Skeletal muscle cell (primary cell): ENCODE measurements at places on chromosomes 16 and 17.

GRCh38 chr16:21626659-21627277, 25.6 kb downstream of the IGSF6 start:
- peak; percentile 93 for DNase-seq

GRCh38 chr17:71409712-71410111, 711.1 kb upstream of the SOX9 start:
- peak; percentile 74 for DNase-seq

DNA sequence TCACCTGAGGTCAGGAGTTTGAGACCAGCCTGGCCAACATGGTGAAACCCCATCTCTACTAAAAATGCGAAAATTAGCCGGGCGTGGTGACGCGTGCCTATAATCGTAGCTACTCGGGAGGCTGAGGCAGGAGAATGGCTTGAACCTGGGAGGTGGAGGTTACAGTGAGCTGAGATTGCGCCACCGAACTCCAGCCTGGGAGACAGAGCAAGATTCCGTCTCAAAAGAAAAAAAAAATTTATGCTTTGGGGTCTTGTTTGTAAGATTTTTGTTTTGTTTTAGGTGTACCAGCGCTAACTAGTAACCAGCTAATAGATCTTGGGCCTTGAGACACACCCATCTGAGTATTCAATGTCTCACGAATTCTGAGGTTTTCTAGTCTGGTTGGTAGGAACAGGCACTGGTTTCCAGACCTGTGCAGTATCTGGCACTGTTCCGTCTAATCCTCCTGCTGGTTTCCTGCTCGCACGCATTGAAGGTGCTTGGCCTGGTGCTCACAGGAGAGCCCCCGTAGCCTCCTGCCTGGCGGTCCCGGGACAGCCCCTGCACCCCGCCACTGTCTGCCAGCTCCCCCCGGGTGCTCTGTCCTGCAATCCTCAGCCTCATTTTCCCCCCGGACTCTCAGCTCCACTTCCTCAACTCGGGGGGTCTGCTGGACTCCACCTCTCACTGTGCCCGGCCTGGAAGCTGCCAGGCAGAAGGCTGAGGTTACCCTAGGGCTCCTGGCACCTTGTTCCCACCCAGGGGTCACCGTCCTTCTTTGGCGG, 10.6 kb upstream of the DUS1L start:
- DNase-seq, result no peak

- no peak for DNase-seq
Measured at GRCh38 chr16:86478779-86479178, 31.5 kb upstream of the FOXF1 start.

- no peak for DNase-seq
Measured at GRCh38 chr16:85633888-85634287, 20.8 kb downstream of the GSE1 start.

DNA sequence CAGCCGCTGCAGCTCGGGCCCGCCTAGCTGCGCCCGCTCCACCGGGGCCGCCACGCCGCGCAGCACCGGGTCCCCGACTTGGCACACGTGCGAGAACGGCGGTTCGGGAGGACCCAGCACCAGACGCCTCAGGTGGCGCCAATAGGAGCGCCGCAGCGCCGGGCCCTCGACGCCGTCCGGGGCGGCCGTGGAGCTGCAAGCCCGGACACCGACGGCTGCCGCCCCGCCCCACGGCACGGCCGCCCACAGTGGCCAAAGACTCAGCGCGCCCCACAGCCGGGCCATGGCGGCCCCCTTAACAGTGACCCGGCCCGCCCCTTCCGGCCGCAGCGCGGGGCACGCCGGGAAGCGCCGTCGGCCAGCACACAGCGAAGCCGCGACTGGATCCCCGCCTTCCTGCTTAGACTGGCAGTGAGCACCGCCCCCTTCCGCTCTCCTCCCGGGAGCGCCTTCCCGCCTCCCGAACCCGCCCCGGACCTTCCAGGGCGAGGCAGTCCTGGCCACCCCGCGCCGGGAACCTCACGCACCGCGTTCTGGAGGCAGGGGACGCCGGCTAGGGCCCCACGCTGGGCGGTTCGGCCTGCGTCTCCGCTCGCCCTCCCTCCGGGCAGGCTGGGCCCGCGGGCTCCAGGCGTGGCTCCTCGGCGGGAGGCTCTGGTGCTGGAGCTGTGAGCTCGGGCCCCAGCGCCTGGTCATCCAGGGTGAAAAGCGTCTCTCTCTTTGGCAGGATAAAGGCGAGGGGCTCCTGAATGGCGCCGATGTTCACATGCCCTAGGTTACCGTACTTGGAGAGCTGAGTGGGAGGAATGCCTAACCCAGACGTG, at the start of gene PDF:
PDF (minus strand) TSS at position 303 of the 824 bp plus-strand sequence; CDS start at position 285, 18 bp downstream.
- DNase-seq, result peak; percentile 72

DNA sequence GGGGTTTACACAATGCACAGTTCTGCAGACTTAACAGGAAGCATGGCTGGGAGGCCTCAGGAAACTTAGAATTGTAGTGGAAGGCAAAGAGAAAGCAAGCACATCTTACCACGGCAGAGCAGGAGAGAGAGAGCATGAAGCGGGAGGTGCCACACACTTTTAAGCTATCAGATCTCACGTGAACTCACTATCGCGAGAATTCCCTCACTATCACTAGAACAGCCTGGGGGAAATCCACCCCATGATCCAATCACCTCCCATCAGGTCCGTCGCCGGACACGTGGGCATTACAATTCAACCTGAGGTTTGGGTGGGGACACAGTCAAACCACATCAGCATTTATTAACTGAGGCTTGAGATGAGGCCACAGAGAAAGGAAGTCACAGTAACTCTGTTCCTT, 326.7 kb downstream of the C16orf95 start:
- DNase-seq, result no peak

DNA sequence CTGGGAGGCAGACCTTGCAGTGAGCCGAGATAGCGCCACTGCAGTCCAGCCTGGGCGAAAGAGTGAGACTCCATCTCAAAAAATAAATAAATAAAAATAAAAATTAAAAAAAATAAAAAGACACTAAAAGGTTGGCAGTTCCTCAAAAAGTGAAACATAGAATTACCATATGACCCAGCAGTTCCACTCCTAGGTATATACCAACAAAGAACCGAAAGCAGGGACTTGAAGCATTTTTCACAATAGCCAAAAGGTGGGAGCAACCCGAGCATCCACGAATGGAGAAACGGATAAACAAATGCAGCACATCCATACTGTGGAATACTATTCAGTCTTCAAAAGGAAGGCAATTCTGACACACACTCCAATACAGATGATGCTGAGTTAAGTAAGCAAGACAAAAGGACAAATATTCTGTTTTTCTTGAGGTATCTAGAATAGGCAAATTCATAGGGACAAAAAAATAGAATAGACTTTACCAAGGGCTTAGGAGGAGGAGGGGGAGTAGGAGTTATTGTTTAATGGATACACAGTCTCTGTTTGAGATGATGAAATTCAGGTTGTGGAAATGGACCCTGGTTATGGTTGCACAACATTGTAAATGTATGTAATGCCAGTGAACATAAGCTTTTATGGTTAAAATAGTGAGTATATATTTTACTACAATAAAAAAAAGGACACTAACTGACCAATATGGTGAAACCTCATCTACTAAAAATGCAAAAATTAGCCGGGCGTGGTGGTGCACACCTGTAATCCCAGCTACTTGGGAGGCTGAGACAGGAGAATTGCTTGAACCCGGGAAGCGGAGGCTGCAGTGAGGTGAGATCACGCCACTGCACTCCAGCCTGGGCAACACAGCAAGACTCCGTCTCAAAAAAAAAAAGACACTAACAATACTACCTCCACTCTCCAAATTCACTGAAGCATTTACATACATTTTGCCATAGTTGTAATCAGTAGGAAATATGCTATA, 27.0 kb upstream of the SLC35B1 start:
- DNase-seq, result no peak

- DNase-seq, result no peak
Measured at GRCh38 chr16:79764415-79765110, 164.0 kb upstream of the MAF start.

GRCh38 chr17:68294196-68294555, 2.9 kb downstream of the ARSG start:
- DNase-seq, result no peak

DNA sequence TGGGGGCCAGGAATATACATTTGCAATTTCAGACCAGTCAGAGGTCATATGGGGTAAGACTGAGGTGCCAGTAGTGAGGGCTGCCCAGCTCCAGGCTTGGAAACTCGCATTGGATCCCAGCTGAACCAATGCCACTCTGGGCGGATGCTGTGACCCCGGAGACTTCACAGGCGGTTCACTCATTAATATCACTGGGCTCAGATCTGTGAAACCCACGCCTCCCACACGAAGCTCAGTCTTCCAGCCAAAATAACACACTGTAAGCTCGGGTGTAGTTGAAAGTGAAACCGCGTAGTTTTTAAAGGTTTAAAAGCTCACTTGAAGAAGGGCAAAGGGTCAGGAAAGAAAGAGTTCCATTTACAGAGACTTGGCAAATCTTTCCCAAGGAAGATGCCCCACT, 254.8 kb downstream of the FOXL1 start:
- no peak for DNase-seq

DNA sequence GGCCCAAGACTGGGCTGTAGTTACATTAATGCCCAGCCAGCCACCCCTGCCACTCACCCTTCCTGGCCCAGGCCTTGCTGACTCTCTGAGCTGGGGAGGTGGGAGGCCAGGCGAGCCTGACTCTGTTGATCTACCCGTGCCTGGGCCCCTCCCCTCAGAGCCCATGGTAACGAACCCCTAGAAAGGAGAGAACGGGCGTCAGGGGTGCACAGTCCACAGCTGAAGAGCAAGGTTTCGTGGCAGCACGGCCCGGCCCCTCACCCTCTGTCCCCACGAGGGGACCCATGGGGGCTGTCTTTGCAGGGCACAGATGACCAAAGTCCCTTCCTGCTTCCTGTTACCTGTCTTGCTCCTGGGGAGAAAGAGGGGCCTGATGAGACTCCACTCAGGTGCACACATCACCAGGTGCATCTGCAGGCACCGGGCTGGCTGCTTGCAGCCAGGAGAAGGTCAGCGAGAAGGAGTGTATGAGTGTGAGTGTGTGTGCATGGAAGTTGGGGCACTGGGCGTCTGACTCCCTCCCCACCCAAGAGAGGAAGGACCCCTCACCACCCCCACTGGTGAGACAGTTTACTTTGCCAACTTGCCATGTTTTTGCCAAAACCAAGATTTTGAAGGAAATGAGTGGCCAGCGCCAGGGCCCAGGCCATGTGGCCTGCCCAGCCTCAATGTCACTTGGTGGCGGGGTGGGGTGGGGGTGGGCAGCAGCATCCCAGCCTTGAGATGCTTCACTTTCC, 359.1 kb downstream of the SEC14L1 start:
- no peak for DNase-seq

- DNase-seq, result no peak
Measured at GRCh38 chr16:79272141-79272577, 328.4 kb downstream of the MAF start.

DNA sequence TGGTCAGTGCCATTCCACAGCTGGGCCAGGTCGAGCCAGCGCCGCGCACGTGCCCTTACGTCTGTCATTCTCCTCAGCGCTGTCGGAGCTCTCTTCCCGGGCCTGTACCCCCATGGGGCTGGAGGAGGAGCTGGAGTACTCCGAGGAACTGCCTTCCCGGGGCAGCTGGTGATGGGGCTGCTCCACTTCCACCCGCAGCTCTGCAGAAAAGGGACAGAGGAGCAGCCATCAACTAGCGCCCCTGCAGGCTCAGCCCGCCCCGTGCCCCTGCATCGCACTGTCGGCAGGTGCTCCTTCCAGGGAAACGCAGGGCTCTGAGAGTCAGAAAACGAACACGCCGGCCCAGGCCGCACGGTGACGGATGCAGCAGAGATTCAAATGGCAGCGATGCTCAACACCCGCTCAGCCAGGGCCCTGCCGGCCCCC, 20.9 kb downstream of the MAP1LC3B start:
- no peak for DNase-seq

- DNase-seq, result no peak
Measured at GRCh38 chr17:22286337-22287041, 594.2 kb downstream of the KCNJ18 start.

DNA sequence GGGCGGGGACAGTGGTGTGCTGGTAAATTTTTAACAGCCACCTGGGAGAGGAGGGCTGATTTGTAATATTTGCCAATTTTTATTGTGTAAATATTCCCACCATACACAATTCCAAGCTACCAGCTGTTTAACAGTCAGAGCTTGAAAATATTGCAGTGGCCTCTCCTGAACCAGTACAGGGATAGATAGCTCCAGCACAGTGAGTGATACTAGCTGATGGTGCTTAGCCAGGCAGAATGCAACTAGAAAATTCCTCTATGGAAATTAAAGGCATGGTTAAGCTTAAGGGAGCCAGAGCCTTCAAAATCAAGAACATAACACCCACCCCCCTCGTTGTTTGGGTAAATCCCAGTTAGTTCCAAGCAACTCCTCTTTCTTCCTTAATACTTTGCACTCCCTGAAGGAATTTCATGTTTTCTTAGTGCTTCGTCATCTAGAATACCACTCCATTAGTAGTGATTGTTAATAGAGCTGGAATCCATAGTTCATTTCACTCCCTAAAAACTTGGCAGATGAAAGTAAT, 96.6 kb downstream of the CYB561 start:
- DNase-seq, result peak; percentile 13

- peak; percentile 91 for DNase-seq
Measured at GRCh38 chr17:61399131-61400065, at the start of gene TBX2. TSS of gene TBX2 (plus strand) at chr17:61399843. CDS start at chr17:61400177, 334 bp downstream.

- DNase-seq, result no peak
Measured at GRCh38 chr17:45225051-45225700, 3.5 kb downstream of the FMNL1 start.

GRCh38 chr17:78789663-78790181, 7.6 kb upstream of the CYTH1 start:
- peak; percentile 31 for DNase-seq

DNA sequence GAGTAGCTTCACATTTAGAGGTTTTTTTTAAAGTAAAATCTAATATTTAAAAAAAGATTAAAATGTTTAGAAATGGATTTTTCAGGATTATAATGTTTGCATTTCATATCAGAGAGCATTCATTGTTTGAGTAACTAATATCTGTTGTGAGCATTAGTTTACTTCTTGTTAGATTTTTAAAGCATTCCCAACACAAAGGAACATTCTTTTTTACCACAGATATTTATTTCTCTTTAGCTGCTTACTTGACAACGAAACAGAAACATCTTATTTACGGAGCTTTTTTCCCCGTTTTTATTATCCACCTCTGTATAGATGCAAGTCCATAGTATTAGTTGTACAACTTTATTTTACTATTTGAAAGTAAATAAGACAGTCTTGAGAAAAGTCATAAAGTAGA, 53.0 kb downstream of the NFAT5 start:
- no peak for DNase-seq

GRCh38 chr16:8822403-8822802, 24.8 kb downstream of the PMM2 start:
- no peak for DNase-seq

GRCh38 chr17:8044819-8045810, 6.3 kb downstream of the ALOX15B start:
- no peak for DNase-seq
